CD14-positive monocyte (primary cell): ENCODE measurements at places on chromosomes 5 and 9.

GRCh38 chr9:77731008-77731698 is 83.0 kb upstream of the GNA14 start:
- DNase-seq, result no peak

DNA sequence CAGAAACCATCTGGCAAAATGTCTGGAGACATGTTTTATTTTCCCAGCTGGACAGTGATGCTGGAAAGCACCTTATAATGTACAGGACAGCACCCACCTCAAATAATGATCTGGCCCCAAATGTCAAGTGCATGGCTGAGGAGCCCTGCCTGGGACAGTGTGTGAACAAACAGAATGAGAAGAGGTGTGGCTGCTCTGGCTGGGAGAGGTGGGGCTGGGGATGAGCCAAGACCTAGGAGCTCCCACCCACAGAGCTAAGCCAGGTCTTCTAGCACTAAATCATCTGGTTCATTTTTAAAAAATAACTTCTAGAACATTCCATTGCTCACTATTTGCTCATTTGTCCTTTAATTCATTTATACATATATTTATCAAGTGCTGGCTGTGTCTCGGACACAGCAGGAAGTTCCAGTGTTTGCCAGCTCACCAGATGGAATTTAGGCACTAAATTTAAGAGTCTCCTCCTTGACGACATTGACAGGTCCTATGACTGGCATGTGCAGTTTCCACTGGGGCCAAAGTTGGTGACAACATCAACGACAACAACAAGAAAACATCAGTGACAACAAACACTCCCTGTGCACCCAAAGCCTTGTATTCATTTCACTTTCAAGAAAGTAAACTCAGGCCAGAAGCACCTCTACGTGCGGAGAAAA is 59.1 kb downstream of the GTF3C4 start:
- no peak for DNase-seq

DNA sequence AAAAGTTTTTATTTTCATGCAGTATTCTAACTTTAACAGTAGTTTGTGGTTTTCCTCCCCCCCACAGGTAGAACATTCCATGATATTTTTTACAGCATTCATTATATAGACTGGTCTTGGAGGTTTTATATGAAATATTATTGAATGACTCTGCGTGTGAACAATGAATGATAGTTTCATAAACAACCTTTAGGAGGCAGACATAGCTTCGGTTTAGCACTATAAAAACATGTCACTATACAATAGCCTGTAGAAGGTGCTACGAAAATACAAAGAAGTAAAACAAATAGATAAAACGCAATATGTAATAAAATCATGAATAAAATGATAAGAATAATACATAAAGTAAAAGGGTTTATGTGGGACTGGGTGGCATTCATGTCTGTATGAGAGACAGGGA is 8.5 kb downstream of the KLF4 start:
- DNase-seq, result no peak

GRCh38 chr9:19938990-19939733 is 150.3 kb upstream of the SLC24A2 start:
- no peak for DNase-seq

DNA sequence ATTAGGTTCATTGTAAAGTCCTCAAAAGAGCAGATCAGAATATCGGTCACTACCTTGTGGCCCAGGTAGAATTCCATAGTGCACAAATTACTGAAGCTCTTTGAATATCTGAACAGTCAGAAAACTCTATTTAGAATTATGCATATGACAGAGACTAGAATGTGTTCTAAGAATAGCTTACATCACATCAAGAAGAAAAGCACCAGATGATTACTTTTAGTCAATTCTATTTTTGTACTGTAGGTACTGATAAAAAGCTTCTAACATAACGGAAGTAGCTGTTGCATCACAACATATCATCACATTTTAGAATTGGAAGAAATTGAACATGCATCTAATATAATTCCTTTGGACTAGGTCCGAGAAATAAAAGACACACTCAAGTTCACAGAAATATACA is 946.6 kb upstream of the ARRDC3 start:
- no peak for DNase-seq

- no peak for DNase-seq
Observed at GRCh38 chr5:172946146-172946545, 13.1 kb upstream of the RPL26L1 start.

- DNase-seq, result no peak
Observed at GRCh38 chr9:133137451-133138231, 16.6 kb upstream of the RALGDS start.

DNA sequence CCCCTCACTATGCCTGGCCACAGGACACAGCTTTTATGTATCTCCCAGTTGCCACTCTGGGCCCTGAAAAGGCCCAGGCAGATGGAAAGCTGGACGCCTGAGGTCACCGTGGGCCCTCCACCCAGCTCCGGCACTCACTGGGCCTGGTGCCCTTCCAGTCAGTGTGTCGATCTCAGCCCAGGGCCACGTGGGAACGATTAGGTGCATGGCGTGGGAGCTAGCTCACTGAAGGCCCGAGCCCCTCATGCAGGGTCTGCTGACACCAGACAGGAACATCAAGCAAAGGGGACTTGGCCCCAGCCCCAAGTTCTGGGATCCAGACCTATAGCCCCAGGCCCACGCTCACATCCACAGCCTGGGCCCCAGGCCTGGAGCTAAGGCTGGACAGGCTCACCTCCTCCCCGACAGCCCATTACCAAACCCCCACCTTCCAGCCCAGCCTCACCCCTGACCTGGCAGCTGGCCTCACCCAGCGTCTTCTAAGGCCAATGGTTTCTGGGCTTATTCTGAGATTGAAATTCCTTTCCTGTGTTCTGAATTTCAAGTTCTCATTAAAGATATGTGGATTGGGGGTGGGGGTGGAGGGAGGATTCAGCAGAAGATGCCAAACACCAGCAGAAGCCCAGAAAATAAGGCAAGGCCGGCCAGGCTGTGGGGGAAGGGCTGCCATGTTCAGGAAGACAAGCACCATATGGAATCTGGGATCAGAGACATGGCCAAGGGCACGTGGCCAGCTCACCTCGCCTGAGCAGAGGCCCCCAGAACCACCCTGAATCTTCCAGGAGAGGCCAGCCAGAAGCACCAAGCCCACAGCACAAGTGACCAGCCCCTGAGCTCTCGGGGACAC is 74.5 kb downstream of the ADAMTS2 start:
- DNase-seq, result no peak

DNA sequence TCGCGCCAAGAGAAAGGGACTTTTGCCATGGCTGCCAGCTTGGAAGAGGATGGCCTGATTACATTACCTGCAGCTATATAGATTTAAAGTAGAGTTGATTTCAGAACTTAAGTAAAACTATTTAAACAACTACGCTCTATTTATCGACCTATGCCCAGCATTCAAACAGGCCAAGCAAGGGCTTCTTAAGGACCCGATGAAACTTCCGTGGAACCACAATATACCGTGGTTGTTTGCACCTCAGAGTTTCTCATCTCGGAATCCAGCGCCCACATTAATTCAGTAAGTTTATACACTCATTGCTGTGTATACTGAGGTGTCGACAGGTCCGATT is 505 bp upstream of the CDC14B start:
- DNase-seq, result no peak

DNA sequence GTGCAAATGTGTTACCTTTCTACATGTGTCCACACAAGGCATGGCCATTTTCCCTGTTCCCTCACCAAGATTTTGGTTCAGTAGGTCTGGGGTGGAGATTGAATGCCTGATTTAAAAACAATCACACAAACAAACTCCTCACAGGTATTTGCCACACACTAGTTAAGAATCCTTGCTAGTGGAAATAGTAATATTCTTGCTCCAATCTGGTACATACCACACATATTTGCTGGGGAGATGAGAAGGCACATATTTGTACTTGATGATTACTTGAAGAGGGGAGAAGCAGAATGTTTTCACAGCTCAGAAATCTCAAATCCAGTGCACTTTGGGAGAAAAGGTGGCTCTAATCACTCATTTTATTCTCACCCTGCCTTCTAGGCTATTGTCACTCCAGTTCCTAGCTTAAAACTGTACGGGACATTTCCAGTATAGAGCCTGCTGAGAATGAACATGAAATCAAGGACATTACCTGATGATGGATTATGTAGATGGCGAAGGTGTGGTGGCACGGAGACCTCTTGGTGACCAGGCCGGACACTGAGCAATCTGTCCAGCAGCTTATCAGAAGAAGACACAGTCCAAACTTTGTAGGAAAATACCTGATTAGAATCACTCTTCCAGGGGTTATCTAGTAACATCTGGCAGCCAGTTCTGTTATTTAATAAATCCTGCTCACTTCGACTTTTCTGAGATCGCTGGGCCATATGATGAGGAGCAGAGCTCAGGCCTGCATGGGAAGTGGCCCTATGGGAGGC is 116.1 kb upstream of the IL6ST start:
- DNase-seq, result no peak

DNA sequence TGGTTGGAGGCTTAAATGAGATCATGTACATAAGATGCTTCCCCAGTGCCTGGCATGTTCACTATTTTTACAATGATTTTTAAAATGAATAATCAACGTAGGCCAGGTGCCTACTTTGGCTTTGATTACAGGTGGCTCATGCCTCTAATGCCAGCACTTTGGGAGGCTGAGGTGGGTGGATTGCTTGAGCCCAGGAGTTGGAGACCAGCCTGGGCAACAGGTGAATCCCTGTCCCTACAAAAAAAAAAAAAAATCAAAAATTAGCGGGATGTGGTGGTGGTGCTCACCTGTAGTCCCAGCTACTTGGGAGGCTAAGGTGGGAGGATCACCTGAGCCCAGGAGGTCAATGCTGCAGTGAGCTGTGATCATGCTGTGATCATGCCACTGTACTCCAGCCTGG is 9.2 kb downstream of the PCDH12 start:
- DNase-seq, result no peak

- no peak for DNase-seq
Observed at GRCh38 chr5:160352308-160352707, 18.1 kb downstream of the C1QTNF2 start.

GRCh38 chr9:133981958-133982681 is 10.0 kb downstream of the VAV2 start:
- no peak for DNase-seq

DNA sequence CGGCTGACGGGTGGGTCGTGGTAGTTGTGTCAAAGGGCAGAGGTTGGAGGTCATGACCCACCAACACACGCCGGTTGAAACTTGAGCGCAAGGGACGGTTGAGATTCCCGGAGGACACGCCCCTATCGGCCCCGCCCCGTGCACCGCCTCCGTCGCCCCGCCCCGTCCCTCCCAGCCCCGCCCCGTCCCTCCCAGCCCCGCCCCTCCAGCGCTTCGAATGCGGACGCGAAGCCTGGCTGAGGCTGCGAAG is 226 bp upstream of the RANBP17 start:
- DNase-seq, result no peak

DNA sequence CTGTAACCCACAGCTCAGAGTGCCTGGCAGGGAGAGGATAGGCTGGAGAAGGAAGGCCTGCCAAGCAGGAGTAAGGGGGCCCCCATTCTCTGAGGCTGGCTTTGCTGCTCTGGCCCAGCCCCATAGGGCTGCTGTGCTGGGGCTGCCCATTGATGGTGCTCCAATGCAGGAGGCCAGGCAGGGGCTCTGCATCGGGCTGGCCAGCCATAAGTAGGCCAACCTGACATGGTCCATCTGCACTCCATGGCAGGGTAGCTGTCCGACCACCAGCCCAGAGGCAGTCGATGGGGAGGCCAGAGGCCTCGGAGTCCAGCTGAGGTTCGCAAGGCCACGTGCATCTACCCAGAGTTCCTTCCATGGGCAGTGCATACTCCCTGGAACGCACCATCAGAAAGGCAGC is 75.0 kb upstream of the PITX1 start:
- DNase-seq, result no peak

DNA sequence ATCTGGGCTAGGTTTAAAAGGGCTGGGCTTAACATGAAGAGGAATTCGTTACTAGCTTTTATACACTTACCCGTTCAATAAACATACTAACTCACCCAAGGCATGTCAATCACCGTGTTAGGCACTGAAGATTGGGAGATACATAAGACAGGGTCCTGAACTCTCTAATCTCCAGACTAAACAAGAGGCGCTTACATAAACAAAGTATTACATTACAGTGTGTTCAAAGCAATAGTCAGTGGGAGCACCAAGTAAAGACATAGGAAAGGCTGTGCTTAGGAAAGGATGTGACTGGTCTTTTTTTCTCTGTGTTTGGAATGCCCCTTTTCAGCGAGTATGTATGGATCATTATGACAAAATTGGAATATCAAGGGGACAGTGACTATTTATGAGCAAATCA is 203.6 kb upstream of the ADRA1B start:
- DNase-seq, result no peak

GRCh38 chr5:162160401-162160800 is 92.8 kb downstream of the GABRG2 start:
- no peak for DNase-seq

DNA sequence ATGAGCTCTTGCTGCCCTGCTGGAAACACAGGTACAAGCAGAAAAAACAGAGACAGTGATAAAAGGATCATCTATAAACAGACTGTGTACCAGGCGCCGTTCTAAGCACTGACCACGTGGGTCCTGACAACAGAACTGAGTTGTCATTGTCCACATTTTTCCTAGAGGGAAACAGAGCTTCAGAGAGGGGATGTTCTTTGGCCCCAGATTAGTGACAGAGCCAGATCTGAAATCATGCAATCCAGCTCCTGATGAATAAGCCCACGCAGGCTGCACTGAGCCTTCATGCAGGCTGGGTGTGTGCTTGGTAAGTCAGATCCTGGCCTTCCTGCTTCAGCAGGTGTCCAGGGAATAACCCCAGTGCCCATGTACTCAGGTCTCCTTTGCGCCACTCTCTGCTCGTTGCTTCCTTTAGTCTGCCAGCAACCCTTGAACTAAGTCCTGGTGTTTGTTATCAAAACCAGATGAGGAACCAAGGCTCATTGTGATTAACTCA is 22.8 kb upstream of the TCF7 start:
- DNase-seq, result no peak

DNA sequence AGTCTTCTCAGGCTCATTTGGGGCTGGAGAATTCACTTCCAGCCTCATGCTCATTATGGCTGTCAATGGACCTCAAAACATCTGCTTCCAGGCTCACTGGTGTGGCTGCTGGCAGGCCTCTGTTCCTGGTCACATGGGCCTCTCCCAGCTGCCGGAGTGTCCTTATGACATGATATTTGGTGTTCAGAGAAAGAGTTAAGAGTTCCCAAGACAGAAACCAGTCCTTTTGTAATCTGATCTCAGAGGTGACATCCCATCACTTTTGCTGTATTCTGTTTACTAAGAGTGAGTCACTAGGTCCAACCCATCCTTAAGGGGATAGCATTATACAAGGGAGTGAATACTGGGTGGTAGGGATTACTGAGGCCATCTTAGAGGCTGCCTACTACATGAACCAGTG is 104.6 kb downstream of the CACNA1B start:
- no peak for DNase-seq

- DNase-seq, result no peak
Observed at GRCh38 chr9:129400971-129401622, 219.8 kb downstream of the C9orf50 start.
